ENCODE measurements at places on chromosomes 4 and X. TPM values are rescaled to one million over a fixed set of nuclear protein-coding genes. Genes with fewer than 3 reads are reported as not detected.

GDPD2 gene
- not detected for polyA plus RNA-seq

RBPJ gene
- polyA plus RNA-seq = 169 TPM

UNC5C gene
- polyA plus RNA-seq = 0.07 TPM

ADAMTS3 gene
- polyA plus RNA-seq = 0.77 TPM

TXK gene
- polyA plus RNA-seq = not detected

PTCHD1 gene
- not detected for polyA plus RNA-seq

MAGEB18 gene
- not detected for polyA plus RNA-seq

TLR8 gene
- polyA plus RNA-seq = not detected

SLC6A8 gene
- 12.3 TPM for polyA plus RNA-seq

SYN1 gene
- 0.37 TPM for polyA plus RNA-seq

RNF212 gene
- 0.52 TPM for polyA plus RNA-seq

ABCG2 gene
- polyA plus RNA-seq = 1.2 TPM

PF4V1 gene
- polyA plus RNA-seq = 0.83 TPM

DDX53 gene
- polyA plus RNA-seq = not detected

GLOD5 gene
- not detected for polyA plus RNA-seq

EDA gene
- polyA plus RNA-seq = not detected

MAGEA1 gene
- not detected for polyA plus RNA-seq

MAOA gene
- polyA plus RNA-seq = 0.37 TPM

KLHL15 gene
- polyA plus RNA-seq = 6.2 TPM

FREM3 gene
- polyA plus RNA-seq = not detected

ADGRG4 gene
- not detected for polyA plus RNA-seq

RAI2 gene
- polyA plus RNA-seq = not detected

PHOX2B gene
- not detected for polyA plus RNA-seq

PAGE4 gene
- polyA plus RNA-seq = not detected

TSPAN6 gene
- 38.4 TPM for polyA plus RNA-seq

EVC2 gene
- 2.9 TPM for polyA plus RNA-seq

ABHD18 gene
- polyA plus RNA-seq = 4.5 TPM

TMEM271 gene
- not detected for polyA plus RNA-seq

EDNRA gene
- polyA plus RNA-seq = 28.4 TPM

CT45A10 gene
- not detected for polyA plus RNA-seq

Data from AG04450 (cell line).